ENCODE measurements at places on chromosomes 7 and 10.

GRCh38 chr10:57119684-57120083 is 758.6 kb upstream of the ZWINT start:
- DNase-seq = no peak

DNA sequence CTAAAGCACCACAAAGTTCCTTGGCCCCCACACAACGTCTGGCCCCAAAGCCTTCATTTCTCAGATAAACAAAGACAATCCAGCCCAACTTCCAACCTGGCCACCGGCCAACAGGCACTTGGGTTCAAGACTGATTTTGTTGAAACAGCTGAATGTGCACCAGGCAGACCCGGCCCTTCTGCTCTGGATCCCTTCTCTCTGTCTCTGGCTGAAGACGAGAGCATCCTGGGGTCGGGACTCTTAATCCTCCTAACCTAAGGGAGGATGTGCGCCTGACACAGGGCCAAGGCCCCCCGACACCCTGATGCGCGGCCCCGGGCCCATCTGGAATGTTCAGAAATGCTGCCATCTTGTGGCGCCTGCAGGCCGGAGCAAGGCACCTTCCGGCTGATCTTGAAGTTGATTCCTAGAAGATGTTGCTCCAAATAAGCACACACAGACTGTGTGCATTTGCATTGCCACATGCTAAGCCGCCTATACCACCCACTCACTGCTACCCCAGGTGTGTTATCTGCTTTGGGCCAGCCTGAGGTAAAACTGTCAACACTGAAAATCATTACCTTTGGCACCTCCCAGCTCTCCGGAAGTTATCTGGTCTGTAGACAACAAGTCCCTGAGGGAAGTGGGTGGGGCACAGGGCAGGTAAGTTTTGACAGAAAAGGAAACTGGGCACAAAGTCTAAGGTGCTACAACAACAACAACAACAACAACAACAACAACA is 98.4 kb upstream of the HABP2 start:
- peak; percentile 10 for DNase-seq

GRCh38 chr10:110304394-110304779 is 333 bp downstream of the SMNDC1 start:
- peak; percentile 58 for DNase-seq

DNA sequence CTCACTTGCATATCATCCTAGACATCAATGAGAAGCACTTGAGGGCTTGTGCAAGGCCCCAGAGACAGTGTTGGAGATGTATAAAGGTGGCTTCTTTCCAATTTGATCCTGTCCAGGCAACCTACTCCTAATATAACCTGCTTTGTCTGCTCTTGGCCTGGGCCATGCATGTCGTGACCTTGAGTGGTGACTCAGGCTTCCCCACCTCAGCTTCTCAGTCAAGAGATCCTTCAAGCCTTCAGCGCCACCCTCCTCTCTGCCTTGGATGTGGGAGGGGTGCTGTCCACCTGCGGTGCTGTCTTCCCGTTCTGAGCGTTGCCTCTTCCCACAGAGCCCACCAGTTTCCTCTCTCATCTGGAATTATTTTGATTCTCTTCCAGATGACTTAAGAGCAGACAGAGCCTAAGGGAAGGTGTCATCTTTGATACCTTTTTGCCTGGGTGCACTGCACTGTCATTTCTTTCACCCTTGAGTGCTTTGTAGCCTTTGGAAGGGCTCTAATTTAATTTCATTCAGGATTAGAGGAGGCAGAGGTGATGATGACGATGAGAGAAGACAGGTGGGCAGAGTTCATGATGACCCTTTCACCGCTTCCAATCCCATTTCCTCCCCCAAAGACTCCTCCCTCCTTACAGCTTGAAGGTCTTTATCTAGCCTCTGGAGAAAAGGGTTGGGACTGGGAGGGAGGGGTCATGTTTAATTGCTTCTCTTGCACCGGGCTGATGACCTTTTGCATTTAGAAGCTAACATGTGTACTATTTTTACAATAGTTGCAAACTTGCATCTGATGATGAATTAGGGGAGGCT is 6.9 kb downstream of the LSMEM1 start:
- no peak for DNase-seq

DNA sequence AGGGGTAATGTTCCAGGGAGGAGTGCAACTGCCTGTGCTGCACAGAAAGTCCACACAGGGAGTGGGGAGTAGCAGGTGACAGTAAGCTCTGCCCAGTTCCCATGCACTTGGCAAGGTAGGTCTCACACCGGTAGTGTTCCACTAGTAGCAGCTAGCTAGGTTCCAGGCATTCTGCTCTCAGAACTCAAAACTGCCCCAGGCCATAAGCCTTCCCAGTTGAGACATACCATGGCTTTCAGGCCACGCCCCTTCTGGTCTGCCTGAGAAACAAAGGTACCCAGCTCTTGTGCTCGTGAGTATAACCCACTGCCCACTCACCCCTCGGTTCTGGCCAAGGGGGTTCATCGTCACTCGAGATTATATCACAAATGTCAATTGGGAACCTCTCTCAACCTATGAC is 12.6 kb downstream of the CASP7 start:
- no peak for DNase-seq

GRCh38 chr10:101063050-101063525 is 1.3 kb downstream of the KAZALD1 start:
- DNase-seq = peak; percentile 42

DNA sequence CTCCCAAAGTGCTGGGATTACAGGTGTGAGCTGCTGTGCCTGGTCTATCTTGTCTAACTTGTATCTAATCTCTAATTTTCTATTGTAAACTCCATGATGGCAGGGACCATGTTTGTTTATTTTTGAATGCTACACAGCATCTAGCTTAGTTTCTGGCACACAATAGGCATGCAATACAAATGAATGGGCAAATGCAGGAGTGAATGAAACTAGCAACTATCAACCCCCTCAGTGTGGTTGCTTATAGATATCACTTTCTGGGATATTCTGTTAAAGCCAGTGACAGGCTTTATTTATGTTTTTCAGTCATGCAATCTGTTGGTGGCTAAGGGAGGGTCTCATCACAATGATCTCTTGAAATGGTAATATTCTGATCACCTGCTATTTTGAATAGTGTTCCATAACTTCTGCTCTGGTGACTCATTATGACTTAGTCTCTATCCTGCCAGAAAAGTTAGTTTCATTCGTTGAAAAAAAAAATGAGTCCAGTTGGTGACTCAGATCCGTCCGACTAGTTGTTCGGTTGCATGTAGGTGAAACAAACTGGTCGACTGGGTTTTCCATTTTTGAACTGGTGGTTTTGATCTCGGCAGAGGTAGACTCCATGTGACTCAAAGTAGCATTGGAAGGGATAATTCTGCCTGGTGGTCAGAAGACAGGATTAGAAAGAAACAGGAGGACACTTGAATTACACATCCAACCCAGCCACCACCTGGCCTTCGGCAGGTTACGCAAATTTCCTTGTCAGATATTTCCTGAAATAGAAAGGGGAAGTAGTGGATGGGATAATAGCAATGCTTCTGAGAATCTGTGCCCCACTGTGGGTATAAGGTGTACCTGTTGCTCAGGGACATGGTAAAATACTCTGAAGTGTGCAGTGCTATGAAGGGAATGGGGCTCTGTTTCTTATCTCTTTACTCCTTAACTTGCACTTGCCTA is 76.8 kb downstream of the GATA3 start:
- no peak for DNase-seq

DNA sequence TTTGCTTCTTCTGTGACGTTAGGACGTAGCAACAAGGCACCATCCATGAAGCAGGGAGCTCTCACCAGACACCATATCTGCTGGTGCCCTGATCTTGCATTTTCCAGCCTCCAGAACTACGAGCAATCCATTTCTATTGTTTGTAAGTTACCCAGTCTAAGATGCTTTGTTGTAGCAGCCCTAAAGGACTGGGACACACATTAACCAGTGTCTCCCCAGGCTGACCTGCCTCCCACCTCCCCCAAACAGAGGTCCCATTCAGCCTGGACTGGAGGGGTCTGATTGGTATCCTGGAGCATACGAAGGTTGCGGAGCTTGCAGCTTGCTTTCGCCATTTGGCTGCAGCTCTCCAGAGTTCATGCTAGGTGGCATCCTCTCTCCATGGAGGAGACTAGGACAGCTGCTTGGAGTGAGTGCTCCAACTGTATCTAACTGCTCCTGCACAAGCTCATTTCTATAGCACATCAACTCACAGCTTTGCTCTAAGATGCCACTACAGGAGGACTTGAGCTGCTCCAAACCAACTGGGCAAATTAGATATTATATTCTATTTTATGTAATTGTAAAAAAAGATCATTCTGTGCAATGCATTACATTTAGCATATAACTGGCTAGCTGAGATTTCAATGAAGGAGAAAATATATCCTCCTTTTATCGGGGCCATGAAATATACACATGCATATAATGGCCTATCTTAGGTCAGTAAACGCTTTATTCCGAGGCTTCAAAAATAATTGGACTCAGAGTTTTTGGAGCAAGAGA is 8.0 kb upstream of the GRK5 start:
- peak; percentile 68 for DNase-seq

DNA sequence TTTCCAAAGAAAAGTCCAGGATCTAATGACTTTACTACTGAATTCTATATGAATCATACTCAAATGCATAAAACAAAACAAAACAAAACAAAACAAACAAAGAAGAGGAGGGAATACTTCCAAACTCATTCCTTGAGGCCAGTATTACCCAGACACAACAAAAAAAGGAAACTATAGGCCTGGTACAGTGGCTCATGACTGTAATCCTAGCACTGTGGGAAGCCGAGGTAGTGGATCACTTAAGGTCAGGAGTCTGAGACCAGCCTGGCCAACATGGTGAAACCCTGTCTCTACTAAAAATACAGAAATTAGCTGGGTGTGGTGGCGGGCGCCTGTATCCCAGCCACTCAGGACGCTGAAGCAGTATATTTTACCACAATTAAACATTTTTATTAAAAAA is 114.6 kb downstream of the NRBF2 start:
- DNase-seq = no peak

DNA sequence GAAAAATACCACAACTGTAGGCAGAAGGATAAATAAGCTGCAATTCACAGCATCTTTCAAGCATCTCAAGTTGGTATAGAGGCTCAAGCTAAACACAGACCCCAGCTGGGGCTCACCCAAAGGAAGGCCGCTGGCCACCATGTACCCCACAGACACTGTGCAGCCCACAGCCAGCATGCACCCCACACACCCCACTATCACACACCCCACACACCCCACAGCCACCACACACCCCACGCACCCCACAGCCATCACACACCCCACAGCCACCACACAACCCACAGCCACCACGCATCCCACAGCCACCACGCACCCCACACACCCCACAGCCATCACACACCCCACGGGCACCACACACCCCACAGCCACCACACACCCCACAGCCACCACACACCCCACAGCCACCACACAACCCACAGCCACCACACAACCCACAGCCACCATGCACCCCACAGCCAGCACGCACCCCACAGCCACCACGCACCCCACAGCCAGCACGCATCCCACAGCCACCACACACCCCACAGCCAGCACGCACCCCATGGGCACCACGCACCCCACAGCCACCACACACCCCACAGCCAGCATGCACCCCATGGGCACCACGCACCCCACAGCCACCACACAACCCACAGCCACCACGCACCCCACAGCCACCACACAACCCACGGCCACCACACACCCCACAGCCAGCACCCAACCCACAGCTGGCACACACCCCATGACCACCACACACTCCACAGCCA is 214.7 kb downstream of the DNAJB6 start:
- DNase-seq = no peak

GRCh38 chr7:55085511-55086412 is 66.9 kb downstream of the EGFR start:
- DNase-seq = no peak

- no peak for DNase-seq
Observed at GRCh38 chr10:70300461-70300860, 16.7 kb upstream of the NPFFR1 start.

GRCh38 chr7:24965831-24966708 is 13.9 kb downstream of the OSBPL3 start:
- peak; percentile 35 for DNase-seq

DNA sequence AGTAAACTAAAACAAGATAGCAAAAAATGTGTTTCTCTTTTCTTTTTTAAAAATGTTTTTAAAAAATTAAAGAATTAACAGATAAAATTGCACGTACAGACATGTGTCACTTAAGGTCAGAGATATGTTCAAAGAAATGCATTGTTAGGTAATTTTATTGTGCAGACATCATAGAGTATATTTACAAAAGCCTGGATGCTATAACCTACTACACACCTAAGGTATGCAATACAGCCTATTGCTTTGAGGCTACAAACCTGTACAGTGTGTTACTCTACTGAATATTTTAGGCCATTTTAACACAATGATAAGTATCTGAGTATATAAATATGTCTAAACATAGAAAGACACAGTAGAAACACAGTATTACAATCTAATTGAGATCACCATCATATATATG is 253.1 kb downstream of the PRKG1 start:
- DNase-seq = no peak

DNA sequence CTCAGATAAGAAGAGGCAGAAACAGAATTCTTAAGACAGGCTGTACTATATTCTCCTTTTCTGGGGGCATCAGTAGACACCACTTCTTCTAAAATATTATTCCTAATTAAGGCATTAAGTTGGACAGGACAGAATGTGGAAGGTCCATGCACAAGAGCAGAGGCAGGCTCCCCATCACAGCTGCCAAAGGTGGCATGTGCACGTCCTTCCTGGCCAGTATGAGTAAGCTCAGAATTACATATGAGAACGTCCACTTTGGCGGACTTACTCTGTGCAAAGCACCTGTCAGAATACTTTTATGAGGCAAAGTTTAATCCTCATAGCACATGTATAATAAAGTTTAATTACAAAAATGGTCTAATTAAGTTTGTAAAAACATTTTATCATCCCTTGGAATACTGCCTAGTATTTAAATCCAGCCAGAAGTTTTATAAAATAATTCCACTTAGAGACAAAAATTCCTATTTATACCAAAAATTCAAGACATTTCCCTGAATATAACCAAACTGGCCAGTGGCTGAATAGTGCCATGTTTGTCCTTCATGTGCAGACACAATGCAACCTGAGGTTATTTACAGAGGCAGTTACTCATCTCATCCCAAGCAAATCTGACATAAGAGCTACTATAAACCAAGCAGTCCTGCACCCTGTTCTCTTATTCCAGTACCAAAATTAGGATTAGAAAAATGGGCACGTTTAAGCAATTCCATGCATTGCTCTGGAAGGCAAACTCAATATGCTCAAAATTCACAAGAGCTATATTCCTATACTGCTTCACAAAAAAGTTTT is 65.5 kb downstream of the CACUL1 start:
- DNase-seq = no peak

- DNase-seq = no peak
Observed at GRCh38 chr10:126215746-126216631, 172.3 kb downstream of the ADAM12 start.

- DNase-seq = no peak
Observed at GRCh38 chr10:118307220-118307619, 34.9 kb downstream of the FAM204A start.

- no peak for DNase-seq
Observed at GRCh38 chr10:30637881-30638467, 8.4 kb upstream of the LYZL2 start.
